ENCODE measurements at places on chromosomes 6 and 20.

DNA sequence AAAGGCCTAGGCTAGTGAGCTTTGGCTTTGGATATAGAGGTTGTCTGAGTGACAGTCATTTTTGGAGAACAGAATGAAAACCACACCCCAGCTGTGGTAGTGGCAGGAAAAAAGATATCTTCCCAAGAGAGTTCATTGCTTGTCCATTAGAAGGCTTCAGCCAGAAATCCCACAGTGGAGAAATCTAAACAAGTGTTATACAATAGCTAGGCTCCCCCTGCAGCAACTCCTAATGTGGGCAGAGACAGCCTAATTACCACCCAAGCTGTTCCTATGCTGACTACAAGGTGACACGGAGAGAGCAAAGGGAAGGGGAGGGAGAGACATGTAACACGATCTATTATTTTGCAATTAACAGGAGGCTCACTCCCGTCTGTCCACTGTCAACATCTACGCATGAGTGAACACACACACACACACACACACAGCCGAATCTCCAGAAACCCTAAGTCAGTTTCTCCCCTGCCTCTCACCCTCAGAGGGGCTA, 147.5 kb upstream of the TCF21 start:
- DNase-seq, result no peak

- DNase-seq, result no peak
Measured at GRCh38 chr6:99353126-99353525, 3.7 kb upstream of the FAXC start.

DNA sequence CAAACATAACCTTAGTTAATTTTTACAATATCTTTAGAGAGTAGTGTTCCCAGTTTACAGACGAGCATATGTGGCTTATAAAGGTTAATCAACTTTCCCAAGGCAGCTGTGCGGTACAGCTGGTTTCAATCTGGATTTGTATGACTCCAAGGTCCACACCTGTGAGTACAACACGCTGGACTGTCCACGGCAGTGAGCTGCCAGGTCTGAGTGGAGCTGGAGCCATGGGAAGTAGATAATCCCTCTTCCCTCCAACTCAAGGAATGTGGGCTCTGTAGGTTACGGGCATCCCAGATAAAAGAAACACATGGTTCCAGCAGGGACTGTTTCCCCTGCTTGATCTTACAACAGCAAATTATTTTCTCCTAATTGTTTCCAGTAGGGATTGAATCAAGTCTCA, 102.2 kb downstream of the SOD2 start:
- DNase-seq, result no peak

- no peak for DNase-seq
Measured at GRCh38 chr20:49707118-49707517, 6.6 kb downstream of the B4GALT5 start.

- DNase-seq, result no peak
Measured at GRCh38 chr6:148578489-148578814, 168.4 kb upstream of the UST start.

- DNase-seq, result no peak
Measured at GRCh38 chr6:159935633-159936032, 33.2 kb upstream of the IGF2R start.

- no peak for DNase-seq
Measured at GRCh38 chr6:75393806-75394205, 99.8 kb downstream of the FILIP1 start.

DNA sequence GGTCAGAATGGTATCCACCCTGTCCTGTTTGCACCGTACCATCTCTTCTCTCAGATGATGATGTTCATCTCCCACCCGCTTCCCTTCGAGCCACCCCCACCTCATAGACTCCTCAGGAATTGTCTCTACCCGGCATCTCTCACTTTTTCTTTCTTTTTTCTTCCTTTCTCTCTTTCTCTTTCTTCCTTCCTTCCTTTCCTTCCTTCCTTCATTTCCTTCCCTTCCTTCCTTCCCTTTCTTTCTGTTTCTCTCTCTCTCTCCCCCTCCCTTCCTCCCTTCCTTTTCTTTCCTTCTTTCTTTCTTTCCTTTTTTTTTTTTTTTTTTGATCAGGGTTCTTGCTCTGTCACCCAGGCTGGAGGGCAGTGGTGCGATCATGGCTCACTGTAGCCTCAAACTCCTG, 27.7 kb upstream of the PNPLA1 start:
- DNase-seq, result no peak

DNA sequence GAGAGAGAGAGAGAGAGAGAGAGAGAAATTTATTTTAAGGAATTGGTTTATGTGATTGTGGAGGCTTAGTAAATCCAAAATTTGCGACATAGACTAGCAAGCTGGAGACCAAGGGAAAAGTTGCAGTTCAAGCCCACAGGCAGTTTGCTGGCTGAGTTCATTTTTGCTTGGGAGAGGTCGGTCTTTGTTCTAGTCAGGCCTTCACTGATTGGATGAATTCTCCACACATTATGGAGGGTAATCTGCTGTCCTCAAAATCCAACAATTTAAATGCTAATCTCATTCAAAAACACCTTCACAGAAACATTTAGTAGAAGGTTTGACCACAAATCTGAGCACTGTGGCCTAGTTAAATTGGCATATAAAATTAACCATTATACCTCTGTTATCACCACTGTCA, 439.6 kb downstream of the EPM2A start:
- DNase-seq, result no peak

GRCh38 chr6:41790045-41790444, 2.6 kb downstream of the TOMM6 start:
- DNase-seq, result no peak

DNA sequence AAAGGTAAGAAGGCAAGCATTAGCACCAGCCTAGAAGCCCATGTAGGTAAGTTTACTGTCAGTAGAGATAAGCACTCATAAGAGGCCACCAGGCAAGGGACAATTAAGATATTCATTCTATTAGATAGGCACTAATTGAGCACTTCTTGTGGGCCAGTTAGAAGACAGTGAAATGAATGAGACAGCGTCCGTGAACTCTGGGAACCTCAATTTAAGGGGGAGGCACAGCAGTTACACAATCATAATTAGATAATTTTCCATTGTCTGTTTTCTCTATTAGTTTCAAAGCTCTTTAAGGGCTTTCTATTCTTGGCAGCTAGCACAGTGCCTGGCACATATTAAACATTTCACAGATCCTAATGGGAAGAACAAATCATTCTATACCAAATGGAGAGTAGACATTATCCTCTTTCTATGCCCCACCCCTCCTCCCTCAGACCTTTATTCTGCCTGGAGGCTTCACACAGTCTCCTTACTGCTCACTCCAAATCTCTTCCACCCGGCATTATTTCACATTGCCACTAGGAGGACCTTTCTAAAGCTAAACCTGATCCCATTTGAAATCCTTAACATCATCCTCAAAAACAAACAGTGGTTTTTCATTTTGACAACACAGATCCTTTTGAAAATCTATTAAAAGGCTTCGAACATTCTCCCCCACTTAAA, 529.6 kb downstream of the ADGRB3 start:
- no peak for DNase-seq

DNA sequence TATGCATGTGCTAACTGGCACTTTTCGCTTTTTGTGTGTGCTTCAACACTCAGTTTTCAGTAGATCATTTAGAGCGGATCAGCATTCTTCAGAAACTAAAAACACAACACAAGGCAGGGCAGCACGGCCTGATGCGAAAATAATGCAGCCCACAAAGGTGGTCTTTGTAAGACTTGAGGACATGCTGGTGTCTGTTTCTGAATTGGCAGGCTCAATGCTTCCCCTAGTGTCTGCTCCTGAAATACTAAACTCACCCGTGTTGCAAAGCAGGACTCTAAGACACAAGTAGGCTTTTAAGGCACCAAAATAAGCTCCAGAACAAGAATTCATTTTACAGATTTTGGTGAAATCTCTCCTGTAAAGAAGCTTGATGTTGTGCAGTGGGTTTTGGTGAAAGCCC, 676.5 kb downstream of the TENT5A start:
- DNase-seq, result no peak

- no peak for DNase-seq
Measured at GRCh38 chr6:118371955-118372354, 176.1 kb upstream of the PLN start.

- DNase-seq, result no peak
Measured at GRCh38 chr20:59703046-59703445, 98.7 kb downstream of the PHACTR3 start.

DNA sequence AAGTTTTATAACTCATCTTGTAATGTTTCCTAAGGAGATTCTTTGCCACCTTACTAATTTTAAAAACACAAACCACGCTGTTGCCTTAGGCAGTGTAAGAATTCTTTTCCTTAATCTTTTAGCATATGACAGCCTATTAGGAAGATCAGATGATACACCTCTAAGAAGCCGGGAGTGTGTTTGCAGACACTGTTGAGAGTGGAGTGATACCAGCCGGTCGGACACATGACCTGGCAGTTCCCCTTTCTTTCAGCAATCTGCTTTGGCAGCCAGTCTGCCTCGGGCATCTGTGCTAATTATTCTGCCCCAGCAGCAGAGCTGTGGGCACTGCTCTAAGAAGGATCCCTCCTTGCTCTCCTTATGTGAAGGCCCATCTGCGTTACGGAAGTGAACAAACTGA, 50.9 kb downstream of the PLCB4 start:
- DNase-seq, result no peak

- DNase-seq, result no peak
Measured at GRCh38 chr6:124008000-124008987, 204.6 kb downstream of the NKAIN2 start.

DNA sequence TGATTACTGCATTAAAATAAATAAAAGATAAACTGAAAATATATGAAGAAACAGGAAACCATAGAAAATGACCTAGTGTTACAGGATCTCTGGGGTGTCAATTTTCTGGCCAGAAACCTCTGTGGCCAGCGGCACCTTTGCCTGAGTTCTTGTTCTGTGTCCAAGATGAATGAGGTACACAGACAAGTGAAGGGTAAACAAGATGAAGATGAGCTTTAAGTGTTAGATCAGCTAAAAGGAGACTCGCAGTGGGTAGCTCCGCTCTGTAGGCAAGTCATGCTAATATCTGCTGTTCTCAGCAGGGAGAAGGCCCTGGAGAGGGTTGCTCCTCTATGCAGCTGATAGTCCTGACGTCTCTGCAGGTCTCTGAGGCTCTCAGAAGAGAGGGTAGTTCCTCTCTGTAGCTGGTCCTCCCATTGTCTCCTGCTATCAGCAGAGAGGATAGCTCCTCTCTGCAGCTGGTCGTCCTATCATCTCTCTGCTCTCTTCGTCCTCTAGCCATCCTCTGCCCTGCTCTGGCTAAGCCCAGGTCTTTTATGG, 35.9 kb upstream of the TBC1D22B start:
- no peak for DNase-seq

DNA sequence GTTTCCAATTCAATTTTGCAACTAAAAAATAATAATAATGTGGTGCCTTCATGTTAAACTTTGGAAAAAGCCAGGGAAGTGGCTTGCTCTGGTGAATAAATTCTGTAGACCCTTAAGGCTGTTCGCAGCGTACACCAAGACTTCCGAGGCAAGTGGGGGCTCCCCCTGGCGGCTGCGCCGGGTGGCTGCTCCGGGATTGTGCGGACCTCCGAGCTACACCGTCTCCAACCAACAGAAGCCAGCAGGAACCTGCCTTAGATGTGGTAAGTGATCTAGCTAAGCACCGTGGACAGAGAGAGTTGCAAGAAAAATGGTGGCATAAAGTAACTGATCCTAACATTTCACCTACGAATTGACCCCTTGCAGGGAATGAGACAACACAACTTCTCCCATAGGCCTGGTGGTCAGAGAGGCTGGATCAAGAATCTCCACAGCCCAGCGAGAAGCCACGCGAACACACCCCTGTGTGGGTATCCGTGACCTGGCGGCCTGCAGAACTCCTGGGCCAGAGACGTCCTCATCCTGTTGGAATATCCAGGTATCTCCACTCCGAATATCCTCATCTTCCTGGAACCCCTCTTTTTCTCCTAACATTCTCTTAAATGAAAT, 69.6 kb downstream of the TBXT start:
- DNase-seq, result peak; percentile 60

DNA sequence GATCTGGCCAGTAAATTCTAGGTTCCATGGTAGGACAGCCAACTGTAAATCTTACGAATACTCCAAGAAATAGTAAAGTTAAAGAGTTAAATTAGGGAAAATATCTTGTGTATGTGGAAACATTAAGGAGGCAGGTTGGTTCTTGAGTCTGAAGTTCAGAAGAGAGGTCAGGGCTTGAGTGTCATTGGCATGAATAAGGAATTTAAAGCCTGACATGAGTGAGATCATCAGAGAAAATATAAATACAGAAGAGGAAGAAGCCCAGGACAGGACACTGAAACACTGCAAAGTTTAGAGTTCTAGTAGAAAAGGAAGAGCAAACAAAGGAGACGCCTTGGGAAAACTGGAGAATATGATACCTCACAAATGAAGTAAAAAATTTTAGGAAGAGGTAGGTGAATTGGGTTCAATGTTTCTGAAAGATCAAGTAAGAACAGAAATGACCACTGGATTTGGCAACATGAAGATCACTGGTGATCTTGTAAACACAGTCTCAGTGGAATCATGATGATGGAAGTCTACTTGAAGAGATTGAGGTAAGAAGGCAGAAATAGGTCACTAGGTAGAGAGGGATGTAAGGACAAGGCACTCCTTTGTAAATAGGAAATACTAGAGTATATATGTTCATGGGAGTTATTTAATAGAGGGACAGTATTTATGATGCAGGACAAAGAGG, 41.6 kb upstream of the SYNCRIP start:
- no peak for DNase-seq

DNA sequence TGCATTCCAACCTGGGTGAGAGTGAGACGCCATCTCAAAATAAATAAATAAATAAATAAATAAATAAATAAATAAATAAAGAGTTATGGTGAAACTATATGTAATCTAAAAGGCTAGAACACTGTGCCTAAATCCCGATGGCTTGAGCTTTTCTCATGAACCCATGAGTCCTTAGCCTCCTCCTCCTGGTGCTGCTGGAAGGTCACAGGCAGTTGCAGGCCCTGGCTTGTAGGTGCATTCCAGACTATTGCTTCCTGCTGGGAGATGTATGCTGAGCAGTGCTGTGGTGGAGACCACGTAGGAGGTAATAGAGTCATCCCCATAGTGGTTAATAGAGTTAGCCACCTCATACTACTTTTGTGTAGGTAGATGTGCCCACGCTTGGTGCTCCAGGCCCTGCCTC, 12.5 kb downstream of the PTK7 start:
- DNase-seq, result no peak

GRCh38 chr20:42053350-42053749, 435.2 kb upstream of the CHD6 start:
- DNase-seq, result no peak
